ENCODE measurements at places on chromosomes 16 and 17. TPM values are rescaled to one million over a fixed set of nuclear protein-coding genes. Genes with fewer than 3 reads are reported as not detected.

The RNF222 gene
- total RNA-seq, result under 0.01 TPM

The CDK5R1 gene
- total RNA-seq, result 2.4 TPM

The MYL11 gene
- not detected for total RNA-seq

The YBX2 gene
- 0.17 TPM for total RNA-seq

The GJD3 gene
- not detected for total RNA-seq

The CCDC182 gene
- total RNA-seq, result not detected

The NPB gene
- total RNA-seq, result not detected

The HID1 gene
- 3.8 TPM for total RNA-seq

The TEDC2 gene
- total RNA-seq, result 1.8 TPM

The USB1 gene
- 36.2 TPM for total RNA-seq

The VAC14 gene
- 62.9 TPM for total RNA-seq

The CFAP52 gene
- not detected for total RNA-seq

DNA sequence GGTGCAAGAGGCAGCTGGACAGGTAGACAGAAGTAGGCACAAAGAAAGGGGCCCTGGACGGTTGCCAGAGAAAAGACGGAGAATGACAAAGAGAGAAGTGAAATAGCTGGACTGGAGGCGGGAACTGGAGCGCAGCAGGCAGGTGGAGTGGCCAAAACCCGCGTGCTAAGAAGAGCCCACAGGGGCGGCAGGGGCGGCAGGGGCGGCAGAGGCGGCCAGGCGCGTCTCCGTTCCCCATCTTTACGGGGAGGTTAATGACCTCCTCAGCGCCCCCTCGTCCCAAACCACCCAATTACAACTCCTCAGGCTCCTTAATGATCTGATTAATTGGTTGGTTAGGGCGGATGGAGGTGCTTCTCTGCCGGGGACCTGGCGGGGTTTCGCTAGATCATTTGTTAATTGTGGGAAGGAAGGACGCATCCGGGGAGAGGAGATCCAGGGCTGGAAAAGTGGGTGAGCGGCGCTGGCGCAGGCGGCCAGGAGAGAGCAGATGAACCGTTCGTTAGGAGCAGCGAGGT is 15.4 kb upstream of the HOXB9 start:
- DNase-seq, result no peak

- DNase-seq, result no peak
Observed at GRCh38 chr17:72605543-72605942, 484.7 kb downstream of the SOX9 start.

- DNase-seq, result no peak
Observed at GRCh38 chr17:9842057-9842758, 16.5 kb downstream of the GLP2R start.

DNA sequence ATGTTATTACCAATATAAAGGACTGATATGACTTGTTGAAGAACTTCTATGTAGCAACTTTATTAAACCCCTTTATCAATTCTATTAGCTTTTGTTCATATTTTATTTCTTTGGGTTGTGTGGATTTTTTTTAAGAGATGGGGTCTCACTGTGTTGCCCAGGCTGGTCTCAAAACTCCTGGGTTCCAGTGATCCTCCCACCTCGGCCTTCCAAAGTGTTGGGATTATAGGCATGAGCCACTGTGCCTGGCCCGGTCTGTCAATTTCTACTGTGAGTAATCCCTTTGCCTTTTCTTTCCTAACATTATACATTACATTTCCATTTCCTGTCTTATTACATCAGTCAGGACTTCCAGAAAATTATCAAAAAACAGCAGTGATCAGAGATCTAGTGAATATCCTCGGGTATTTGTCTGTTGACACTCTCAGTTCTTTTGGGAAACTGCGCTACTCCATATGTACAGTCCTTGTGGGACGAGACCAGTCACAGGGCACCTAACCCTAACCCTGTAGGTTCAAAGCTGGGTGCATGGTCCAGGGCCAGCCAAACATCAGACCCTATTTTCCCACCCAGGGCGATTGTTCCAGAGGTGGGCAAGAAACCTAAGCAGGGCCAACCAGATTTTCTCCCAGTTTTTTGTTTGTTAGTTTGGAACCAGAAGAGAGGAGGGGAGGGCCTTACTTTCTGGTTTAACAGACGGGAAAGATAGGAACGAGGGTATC is 1.7 kb upstream of the SLC47A1 start:
- no peak for DNase-seq

DNA sequence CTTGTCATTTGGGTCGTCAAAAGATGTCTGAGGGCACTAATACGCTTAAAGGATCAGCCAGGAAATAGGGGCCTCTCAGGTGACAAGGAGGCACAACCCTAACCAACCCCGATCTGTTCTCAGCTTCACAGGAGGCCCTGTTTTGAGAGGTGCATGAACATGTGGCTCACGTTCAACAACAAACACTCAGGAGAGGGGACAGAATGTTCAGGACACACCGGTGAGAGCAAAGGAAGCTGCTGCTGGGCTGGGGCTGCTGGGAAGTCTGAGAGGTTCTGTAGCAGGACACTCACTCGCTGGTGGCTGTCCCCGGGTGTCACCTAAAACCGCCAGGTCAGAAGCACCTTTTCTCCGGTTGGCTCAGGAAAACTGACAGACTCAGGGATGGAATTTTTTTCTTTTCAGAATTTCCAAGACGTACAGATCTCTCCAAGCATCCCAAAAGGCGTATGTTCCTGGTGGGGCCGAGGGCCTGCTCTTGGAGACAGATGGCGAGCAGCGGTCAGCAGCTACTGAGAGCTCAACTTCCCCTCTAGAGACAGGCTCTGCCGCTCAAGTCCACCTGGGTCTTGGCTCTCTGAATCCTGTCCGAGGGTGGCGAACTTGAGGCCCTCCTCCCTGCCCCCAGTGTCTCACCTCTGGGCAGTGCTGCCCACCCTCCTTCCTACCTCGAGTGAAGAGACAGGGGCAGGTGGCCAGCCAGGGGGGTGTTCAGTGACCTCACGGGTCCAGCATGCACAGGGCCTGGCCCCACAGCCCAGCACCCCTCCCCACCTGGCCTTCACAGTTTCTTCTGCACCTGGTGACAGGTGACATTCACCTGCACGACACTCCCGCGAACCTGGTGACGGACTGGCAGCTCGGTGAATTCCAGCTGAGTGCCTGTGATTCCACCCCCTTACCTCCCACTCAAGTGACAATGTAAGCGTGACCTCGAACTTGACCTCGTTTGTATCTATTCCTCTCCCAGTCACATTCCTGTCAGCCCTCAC is 22.9 kb downstream of the CLUH start:
- peak; percentile 21 for DNase-seq

DNA sequence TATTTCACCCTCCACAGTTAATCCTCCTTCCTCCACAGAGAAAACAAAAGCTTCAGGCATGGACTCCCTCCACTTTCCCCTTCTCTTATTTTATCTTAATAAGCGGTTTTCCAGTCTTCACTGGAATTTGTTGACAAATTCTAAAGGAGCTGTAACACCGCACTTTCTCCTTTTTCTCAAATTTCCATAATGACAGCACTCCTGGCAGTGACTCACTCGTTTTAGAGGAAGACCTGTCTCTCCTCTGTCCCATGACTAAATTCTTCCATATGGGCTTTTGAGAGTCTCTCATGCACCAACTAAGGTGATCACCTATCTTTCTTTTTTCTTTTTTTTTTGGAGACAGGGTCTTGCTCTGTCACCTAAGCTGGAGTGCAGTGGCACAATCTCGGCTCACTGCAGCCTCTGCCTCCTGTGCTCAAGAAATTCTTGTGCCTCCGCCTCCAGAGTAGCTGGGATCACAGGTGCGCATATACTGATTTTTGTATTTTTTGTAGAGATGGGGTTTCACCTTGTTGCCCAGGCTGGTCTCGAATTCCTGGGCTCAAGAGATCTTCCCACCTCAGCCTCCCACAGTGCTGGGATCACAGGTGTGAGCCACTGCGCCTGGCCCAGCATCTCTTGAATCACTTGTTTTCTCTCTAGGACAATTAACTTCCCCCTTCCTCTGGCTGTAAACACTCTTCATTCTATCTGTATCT is 7.7 kb downstream of the ITGAM start:
- DNase-seq, result peak; percentile 51

GRCh38 chr17:81494626-81495377 is 17.8 kb downstream of the ACTG1 start:
- no peak for DNase-seq

GRCh38 chr16:4698321-4699045 is 5.1 kb downstream of the NUDT16L1 start:
- no peak for DNase-seq

GRCh38 chr17:41710472-41711090 is 1.6 kb upstream of the GAST start:
- DNase-seq, result peak; percentile 47

DNA sequence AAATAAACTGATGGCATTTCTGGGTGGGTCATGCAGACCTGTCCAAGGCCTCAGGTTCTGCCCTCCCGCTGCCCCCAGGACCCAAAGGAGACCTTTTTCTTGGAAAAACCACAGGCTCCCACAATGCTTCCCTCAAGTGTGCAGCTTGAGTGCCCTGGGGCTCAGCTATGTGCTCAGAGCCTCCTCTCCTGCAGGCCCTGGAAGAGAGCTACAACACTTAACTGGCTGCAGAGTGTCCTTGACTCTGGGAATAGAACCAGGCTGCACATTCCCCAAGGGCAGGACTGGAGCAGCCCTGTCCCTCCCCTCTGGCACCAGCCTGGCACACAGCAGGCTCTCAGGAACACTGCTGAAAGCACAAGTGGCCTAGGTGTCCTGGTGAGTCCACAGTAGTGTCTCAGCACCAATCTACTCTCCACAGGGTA is 4.8 kb upstream of the SREBF1 start:
- DNase-seq, result no peak

DNA sequence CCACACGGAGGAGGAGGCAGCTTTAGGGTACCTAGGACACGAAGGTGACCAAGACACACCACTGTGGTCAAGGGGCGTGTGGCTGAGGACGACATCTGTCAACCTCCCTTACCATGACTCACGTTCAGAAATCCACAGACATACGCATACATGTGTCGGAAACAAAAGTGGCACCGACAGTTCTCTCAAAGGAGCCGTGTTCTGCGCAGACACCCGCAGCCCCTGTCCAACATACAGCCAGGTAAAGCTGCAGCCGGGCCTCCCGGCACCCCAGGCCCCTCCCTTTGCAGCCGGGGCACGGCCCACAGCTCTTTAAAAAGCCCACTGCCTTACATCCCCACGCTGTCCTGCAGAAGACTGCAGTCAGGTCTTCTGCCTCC is 40.5 kb upstream of the KLHDC4 start:
- DNase-seq, result peak; percentile 71

GRCh38 chr17:59167571-59168001 is 12.0 kb downstream of the PRR11 start:
- DNase-seq, result peak; percentile 35

GRCh38 chr16:56190048-56190676 is 1.1 kb upstream of the GNAO1 start:
- DNase-seq, result no peak

- no peak for DNase-seq
Observed at GRCh38 chr16:77581706-77582105, 140.6 kb upstream of the NUDT7 start.

DNA sequence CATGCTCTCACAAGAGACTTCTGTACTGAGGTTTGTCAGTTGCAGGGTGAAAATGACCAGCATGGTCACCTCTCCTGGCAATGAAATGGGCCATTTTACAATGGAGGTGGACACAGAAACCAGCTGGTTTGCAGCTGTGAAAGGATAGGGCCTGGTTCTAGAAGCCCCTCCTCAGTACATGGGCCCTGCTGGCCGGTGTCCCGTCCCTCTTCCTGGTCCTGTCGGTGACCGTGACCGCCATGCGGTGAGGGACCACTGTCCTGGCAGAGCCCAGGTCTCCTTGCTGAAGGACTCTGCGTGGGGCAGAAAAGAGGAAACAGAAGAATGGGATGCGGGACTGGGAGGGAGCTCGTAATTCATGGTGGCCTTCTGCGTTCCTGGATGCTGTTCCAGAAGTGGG is 76.0 kb upstream of the ZNF423 start:
- no peak for DNase-seq

- no peak for DNase-seq
Observed at GRCh38 chr16:49503256-49504022, 129.8 kb downstream of the C16orf78 start.

GRCh38 chr16:18969855-18970240 is 13.9 kb upstream of the TMC7 start:
- DNase-seq, result no peak

GRCh38 chr17:82227629-82228277 is 1.1 kb upstream of the SLC16A3 start:
- no peak for DNase-seq

- no peak for DNase-seq
Observed at GRCh38 chr17:8884336-8884990, 17.0 kb upstream of the PIK3R6 start.

GRCh38 chr17:17309356-17309755 is 6.2 kb downstream of the NT5M start:
- no peak for DNase-seq

DNA sequence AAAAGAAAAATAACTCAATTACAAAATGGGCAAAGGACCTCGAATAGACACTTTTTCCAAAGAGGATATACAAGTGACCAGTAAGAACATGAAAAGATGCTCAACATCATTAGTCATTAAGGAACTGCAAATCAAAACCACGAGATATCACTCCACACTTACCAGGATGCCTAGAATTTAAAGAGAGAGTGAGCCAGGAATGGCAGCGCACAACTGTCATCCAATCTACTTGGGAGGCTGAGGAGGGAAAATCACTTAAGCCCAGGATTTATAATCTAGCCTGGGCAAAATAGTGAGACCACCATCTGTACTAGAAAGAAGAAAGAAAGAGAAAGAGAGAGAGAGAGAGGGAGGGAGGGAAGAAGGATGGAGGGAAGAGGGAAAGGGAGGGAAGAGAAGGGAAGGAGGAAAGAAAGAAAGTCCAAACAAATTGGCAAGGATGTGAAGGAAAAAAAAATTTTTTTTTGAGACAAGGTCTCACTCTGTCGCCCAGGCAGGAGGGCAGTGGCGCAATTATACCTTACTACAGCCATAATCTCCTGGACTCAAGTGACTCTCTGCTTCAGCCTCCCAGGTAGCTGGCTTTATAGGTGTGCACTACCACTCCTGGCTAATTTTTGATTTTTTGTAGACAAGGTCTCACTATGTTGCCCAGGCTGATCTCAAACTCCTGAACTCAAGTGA is 22.6 kb downstream of the TBX2 start:
- DNase-seq, result peak; percentile 30

GRCh38 chr17:69882281-69882680 is 192.7 kb upstream of the KCNJ16 start:
- DNase-seq, result no peak

DNA sequence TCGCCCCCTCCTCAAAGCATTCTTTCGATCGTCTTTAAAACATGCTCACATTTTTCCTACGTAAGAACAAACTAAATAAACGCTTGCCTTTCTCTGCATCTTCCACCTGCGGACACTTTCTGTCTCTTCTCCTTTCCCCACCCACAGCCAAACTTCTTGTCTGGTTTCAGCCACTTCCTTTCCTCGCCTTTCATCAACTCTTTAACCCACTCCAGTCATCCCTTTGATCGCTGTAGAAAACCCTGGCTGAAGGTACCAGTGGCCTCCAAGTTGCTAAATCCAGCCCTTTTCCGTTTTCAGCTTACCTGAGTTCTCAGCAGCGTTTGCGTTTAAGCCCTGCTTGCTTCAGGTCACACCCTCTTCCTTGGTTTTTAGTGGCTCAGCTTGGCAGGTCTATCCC is 483 bp downstream of the RPA1 start:
- DNase-seq, result peak; percentile 47

Measured in mammary epithelial cell (primary cell).